Stimulated activated CD4-positive, alpha-beta T cell treated with anti-CD3 and anti-CD28 coated beads, Interleukin-15, amount 100 ng/mL, for 1 hour (primary cell): ENCODE measurements at places on chromosomes 12 and 14.

DNA sequence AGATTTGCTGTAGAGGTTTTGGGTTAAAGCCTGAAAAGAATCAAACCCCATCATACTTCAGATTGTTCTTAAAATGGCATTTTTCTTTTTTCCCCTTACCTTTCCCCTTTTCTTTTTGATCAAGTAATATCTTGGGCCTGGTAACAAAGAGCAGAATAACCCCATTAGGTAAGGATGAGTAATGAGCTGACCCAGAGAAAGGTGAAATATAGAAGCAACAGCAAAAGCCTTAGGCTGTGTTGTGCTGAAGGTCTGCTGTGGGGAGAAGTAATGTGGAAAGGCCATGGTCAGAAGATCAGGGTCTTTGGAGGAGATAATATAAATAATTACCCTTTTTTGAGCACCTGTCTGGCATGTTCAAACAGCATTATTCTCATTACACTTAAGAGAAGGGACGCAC, 42.3 kb downstream of the MIA2 start:
- DNase-seq = no peak

- no peak for DNase-seq
Measured at GRCh38 chr12:90234472-90234871, 525.8 kb upstream of the ATP2B1 start.

DNA sequence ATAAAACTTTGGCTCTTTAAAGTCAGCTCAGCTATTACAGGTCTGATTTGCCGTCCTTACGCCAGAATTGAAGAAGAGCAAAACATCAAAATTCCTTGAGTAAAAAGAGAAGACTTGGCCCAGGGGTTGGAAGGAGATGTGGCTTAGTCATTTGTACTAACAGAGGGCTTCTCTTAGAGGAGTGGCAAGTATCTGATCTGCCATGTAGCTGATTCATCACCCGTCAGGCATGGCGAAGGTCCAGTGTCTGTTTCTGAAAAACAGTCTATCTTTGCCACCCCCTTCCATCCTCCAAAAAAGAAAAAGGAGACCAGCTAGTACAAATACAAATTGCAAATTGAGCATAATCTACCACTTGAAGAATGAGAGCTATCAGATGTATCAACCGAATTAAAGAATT, 91.9 kb downstream of the RAD52 start:
- DNase-seq = no peak

GRCh38 chr12:105330931-105331804, 677 bp downstream of the C12orf75 start:
- DNase-seq = no peak

GRCh38 chr14:48275301-48275700, 599.9 kb upstream of the MDGA2 start:
- DNase-seq = no peak

DNA sequence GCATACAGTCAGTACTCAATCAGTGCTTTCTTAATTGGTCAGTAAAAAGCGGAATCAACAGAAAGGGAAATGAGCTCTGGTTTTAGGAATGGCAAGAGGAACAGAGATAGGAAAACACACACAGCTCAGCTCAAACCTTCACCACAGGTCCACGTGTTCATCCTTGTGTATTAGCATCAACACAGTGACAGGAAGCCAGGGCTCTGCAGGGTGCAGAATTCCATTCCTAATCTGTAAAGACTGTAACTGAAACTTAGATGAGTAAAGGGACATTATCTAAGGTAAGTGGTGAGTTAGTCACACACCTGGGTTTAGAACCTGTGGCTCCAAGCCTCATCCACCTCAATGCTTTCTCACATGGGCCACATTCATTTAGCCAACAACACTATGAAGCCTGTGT, 1242.2 kb upstream of the TMEM132C start:
- DNase-seq = no peak

GRCh38 chr14:55212634-55213033, 21.2 kb upstream of the DLGAP5 start:
- no peak for DNase-seq

GRCh38 chr14:70416338-70416724, 559 bp downstream of the SYNJ2BP start:
- DNase-seq = no peak
